T follicular helper cell (primary cell): ENCODE measurements at places on chromosomes 6 and 20.
A peak's percentile ranks its signal among the peaks of the same experiment; 100 is the strongest.

DNA sequence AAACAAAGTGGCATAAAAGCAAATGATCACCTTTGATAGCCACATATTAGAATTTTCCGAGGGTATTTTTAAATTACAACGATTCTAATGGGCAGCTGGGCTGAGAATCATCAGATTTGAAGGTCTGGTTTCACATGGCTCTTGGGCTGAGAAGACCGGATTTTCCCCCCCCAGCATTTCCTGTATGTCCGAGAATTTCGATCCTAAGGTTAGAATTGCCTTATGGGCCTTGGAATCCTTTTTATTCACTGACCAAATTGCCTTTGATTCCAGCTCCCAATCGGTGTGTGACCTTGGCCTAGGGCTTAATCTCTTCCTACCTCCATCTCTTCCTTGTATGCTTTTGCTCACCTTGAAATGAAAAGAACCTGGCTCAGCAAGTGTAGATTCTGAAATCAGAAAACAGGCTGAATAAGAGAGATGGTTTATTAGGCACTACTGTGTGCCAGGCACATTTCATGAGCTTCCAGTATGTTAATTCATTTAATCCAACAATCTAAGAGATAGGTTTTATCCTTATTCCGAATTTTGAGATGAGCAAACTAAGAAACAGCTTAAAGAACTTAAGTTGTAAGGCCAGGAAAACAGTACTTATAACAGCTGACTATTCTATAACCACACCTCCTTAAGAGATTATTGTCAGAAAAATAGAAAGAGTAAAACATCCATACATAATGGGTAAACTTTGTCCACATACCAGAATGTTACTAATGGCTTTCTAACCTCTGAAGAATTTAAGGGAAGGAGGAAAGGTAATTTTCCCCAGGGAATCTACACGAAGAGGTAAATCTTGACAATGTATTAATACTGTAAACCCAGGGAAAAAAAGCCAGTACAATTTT is 39.4 kb downstream of the HFE start:
- DNase-seq: no peak

- DNase-seq: no peak
Measured at GRCh38 chr6:108637963-108638362, 77.2 kb downstream of the FOXO3 start.

DNA sequence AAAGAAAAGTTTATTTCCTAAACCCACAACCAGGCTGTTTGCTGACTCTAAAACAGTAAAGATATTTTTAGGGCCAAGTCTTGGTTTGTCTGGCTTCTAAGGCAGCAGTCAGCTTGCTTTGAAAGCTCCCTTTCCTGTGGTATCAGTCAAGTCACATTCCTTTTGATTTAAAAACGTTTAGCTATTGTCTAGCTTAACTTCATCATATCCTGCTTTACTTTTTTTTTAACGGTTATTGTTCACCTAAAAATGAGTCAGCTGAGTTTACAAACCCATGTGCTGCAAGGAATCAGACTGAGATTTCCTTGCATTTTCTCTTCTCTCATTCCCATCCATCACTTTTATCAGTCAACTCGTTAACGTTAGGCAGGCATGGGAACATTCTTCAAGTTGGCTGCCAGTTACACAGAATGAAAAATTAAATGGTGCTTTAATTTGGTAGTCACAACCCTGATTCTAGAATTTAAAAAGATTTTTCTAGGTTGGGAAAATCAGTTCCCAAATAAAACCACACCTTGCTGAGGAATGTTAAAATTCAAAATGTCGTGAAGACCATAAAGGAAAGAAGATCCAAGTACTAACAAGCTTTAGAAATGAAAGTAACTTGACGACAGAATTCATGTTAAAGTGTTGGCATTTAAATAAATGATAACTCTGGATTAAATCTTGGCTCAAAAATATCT is 45.9 kb downstream of the ELOVL5 start:
- DNase-seq: peak; percentile 28

GRCh38 chr6:144469144-144469575 is 184.0 kb downstream of the UTRN start:
- no peak for DNase-seq

GRCh38 chr20:23641936-23642751 is 4.4 kb upstream of the CST3 start:
- DNase-seq: no peak

DNA sequence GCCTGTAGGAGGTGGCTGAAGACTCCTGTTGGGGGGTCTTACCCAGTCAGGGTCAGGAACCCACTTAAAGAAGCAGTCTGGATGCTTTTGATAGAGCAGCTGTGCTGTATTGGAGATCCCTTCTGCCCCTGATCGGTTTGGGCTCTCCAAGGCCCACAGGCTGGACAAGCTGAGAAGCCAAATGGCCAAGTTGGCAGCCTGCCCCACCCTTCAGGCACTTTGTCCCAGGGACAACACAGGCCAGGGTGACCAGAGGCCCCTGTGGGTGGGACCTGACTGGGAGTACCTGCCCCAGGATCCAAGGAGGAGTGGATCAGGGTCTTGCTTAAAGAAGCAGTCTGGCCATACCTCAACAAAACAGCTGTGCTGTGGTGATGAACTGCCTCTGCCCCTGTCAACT is 48.4 kb downstream of the ZC2HC1B start:
- DNase-seq: no peak

GRCh38 chr20:46117704-46118467 is at the start of gene CD40:
Gene CD40 (plus strand): TSS chr20:46118314. CDS start chr20:46118344, 30 bp downstream.
- DNase-seq: peak; percentile 65

DNA sequence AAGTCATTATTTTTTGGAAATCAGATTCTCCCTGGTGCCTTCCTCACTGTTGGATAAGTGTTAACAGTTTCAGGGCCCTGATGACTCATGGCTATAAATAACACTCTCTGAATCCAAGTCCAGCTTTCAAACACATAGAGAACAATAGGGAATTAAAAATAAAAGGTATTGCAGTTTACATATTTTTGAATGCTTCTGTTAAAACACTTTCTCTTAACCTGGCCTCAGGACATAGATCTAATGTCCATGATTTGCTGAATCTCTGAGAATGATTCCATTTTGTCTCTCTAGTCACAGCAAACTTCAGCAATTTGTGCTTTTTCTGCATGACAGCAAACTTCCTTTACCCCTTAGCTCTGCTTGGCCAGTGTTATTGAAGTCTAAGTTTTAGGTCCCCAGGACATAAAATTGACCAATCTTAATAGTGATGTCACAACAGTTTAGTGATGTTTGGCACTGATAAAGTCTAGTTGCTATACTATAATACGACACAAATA is 1192.4 kb upstream of the CITED2 start:
- DNase-seq: no peak

GRCh38 chr6:168118935-168119334 is 39.9 kb upstream of the FRMD1 start:
- no peak for DNase-seq

GRCh38 chr6:80245043-80245442 is 138.6 kb downstream of the BCKDHB start:
- no peak for DNase-seq

- no peak for DNase-seq
Measured at GRCh38 chr20:10970109-10970508, 296.3 kb upstream of the JAG1 start.

- DNase-seq: no peak
Measured at GRCh38 chr20:34022839-34023234, 29.1 kb downstream of the RALY start.

GRCh38 chr6:85124472-85125354 is 325.2 kb upstream of the NT5E start:
- DNase-seq: no peak

DNA sequence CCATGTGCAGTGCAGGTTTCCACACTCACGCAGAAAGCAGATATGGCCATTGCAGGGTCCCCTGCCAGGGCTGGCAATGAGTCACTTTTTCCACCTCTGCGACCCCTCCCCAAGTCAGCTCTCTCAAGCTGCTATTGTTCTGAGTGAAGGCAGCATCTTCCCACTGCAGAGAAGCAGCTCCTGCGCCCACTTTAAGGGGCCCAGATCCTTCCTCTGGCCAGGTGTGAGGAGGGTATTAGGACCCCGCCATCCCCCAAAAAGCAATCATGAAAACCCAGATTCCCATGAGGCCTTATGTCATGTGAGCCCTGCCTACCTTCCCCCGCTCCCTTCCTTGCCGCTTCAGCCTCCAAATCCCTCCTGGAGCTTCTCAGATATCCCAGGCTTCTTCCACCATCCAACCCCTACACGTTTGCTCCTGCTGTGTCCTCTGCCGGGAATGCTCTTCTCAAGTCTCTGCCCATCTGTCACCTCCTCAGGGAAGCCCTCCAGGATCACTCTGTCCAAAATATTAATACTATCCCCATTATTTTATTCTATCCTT is 220.3 kb downstream of the NFATC2 start:
- no peak for DNase-seq
